WTC11 (cell line): ENCODE measurements at places on chromosomes 3 and 15.

DNA sequence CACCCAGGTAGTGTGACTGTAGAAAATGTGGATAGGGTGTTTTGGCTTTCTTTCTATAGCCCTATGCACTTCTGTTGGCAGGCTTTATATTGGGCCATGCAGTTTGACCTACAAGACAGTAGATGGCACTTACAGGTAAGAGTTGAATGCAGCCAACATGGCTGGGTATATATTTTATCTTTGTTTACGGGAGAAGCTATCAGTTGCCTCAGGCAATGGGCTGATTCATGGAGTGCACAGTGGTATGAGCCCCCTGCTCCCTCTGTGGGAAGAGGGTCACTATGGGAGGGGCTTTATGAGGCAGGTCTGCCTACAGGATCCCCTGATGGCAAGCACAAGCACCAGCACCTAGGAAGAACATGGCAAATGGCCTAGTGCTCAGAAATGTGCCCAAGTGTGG lies 301.2 kb upstream of the CDIN1 start:
- DNase-seq: no peak

GRCh38 chr15:48981941-48982340 lies 18.2 kb upstream of the SHC4 start:
- no peak for DNase-seq

DNA sequence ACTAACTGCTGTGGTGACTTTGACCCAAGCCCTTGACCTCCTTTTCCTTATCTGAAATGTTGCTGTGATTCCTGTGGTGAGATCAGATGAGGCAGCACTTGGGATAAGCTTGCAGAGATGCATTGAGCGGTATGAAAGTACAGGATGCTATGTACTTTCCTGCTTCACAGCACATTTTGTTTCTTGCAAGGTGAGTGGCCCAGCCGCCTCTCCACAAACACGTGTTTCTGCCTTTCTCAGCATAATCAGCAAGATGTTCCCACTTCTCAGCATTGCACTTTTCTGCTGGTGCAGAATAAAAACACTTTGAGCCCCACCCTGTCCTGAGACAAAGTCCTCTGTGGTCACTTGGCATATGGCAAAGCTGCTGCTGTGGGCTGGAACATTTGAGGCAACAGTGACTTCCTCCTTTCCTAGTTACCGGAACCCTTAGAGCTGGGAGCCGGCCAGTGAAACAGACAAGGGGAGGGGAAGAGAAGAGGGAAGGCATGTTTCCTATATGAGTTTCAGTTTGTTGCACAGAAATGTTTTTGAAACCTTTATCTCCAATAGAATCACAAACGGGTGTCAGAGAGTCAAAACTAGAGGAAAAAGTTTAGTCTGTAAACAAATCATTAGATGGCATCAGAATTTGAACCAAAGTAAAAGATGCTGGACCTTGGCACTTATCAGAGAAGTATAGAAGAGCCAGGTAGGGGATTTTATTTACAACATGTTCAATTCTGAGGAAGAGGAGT lies 5.0 kb downstream of the NUDT16 start:
- DNase-seq: no peak

DNA sequence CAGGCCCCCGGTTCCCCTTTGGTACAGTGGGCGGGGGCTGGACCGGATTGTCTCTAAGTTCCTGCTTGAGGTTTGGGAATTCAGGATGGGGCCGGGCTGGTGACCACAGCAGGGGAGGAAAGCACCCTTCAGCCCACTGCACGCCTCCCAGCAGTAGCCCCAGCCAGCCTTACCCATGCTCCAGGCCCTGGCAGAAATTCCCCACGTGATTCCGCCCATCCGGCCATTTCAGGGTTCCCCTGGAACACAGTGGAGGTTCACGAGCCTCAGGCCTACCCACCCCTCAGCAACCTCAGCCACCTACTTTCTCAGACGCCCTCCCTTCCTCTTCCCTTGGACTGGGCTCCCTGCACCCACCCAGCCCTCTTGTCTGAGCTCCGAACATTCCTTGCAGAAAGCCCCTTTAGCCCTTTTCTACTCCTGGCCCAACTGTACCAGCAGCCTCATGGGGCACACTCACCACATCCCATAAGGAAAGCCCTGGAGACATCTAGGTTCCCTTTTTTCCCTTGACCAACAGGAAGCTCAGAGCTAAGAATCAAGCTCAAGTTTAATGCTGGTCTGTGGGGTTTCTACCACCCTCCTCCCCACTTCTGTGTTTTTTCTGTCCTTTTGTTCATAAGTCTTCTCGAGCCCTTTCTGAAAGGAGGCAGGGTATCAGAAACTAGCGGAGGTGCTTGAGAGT lies 11.5 kb downstream of the ALS2CL start:
- DNase-seq: no peak
